Vein endothelial cell (primary cell): ENCODE measurements at places on chromosomes 6 and 20. TPM values are rescaled to one million over a fixed set of nuclear protein-coding genes. Genes with fewer than 3 reads are reported as not detected.

MAS1 gene
- not detected in 2 replicates for total RNA-seq

BEND6 gene
- 0.19 and 0.33 TPM in 2 replicates for total RNA-seq

DDAH2 gene
- 87.2 and 113 TPM in 2 replicates for total RNA-seq

CD2AP gene
- total RNA-seq: 36.6 and 54.5 TPM in 2 replicates

MDFI gene
- total RNA-seq: 43.4 and 82.3 TPM in 2 replicates

NECAB3 gene
- total RNA-seq: 9.9 and 28.7 TPM in 2 replicates

CDC25B gene
- 29.1 and 32.0 TPM in 2 replicates for total RNA-seq

ZNF337 gene
- 12.1 and 13.0 TPM in 2 replicates for total RNA-seq

PDE10A gene
- 13.4 and 14.0 TPM in 2 replicates for total RNA-seq

DCDC2 gene
- total RNA-seq: not detected in 2 replicates

RIPPLY2 gene
- not detected in 2 replicates for total RNA-seq

PMEPA1 gene
- total RNA-seq: 11.8 and 25.2 TPM in 2 replicates

TMEM200A gene
- total RNA-seq: 0.33 and 0.67 TPM in 2 replicates

OPRM1 gene
- not detected in 2 replicates for total RNA-seq

BPIFA1 gene
- total RNA-seq: not detected in 2 replicates
